Spinal cord (tissue), 10 donors: ENCODE measurements at places on chromosomes 11 and 22. TPM values are rescaled to one million over a fixed set of nuclear protein-coding genes. Genes with fewer than 3 reads are reported as not detected.

The TMEM191C gene
- total RNA-seq = 4.7 TPM

DNA sequence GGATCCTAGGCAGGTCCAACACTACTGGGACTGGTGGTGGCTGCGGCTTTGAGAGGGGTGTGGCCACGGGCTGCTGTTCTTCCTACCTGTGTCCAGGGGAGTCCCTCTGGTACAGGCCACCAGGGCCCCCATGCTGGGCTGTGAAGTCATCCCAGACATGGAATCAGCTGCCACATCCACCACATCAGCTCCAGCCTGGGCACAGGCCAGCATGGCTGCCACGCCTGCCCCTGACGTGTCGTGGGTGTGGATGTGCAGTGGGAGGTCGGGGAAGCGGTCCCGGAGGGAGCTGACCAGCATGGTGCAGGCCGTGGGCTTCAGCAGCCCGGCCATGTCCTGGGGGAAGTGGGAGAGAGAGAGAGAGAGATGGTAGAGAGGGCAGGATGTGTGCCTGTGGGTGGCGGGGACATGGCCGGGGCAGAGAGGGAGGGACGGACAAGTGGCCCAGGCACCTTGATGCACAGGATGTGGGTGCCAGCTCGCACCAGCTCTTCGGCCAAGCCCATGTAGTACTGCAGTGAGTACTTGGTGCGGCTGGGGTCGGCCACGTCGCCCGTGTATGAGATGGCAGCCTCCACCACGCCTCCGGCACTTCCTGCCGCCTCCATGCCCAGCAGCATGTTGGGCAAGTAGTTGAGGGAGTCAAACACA, 6.2 kb upstream of the LRFN4 start:
- no peak for DNase-seq
- H3K27ac ChIP-seq = no peak overlapping the region
- H3K36me3 ChIP-seq = peaks cover 83% of the 10 kb centered on the region
- H3K4me3 ChIP-seq = no peak overlapping the region

DNA sequence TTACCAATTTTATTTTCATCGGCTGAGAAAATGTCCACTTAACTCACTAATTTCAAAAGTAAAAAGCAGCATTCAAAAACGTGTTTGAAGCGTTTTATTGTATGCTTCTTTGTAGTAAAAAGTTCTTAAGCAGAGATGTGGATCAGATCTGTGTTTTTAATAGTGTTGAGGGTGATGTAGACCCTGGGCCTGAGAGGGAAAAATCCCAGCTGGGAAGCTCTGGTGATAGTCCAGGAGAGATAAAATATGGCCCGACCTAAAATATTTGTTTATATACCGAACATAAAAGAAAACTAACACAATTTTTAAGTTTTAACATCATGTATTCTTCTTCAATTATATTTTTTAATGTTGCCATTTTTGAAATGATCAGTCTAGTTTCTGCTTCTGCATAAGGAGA, 35.2 kb downstream of the SESN3 start:
- DNase-seq = no peak
- no peak overlapping the region for H3K4me3 ChIP-seq
- H3K27me3 ChIP-seq = no peaks in the 10 kb centered on the region
- H3K27ac ChIP-seq = no peak overlapping the region
- no peaks in the 10 kb centered on the region for H3K36me3 ChIP-seq

GRCh38 chr11:61293867-61294716, 1.0 kb downstream of the VWCE start:
- H3K36me3 ChIP-seq = peaks cover 15% of the 10 kb centered on the region
- H3K4me3 ChIP-seq = peak overlapping the region; percentile 42
- peaks cover 21% of the 10 kb centered on the region for H3K4me1 ChIP-seq
- no peak overlapping the region for H3K27ac ChIP-seq
- no peaks in the 10 kb centered on the region for H3K27me3 ChIP-seq
